Fibroblast of upper back skin (primary cell): ENCODE measurements at places on chromosomes 11 and 22.
A peak's percentile ranks its signal among the peaks of the same experiment; 100 is the strongest.

- peak; percentile 27 for DNase-seq
Observed at GRCh38 chr11:85946221-85946620, 91.0 kb downstream of the CCDC83 start.

DNA sequence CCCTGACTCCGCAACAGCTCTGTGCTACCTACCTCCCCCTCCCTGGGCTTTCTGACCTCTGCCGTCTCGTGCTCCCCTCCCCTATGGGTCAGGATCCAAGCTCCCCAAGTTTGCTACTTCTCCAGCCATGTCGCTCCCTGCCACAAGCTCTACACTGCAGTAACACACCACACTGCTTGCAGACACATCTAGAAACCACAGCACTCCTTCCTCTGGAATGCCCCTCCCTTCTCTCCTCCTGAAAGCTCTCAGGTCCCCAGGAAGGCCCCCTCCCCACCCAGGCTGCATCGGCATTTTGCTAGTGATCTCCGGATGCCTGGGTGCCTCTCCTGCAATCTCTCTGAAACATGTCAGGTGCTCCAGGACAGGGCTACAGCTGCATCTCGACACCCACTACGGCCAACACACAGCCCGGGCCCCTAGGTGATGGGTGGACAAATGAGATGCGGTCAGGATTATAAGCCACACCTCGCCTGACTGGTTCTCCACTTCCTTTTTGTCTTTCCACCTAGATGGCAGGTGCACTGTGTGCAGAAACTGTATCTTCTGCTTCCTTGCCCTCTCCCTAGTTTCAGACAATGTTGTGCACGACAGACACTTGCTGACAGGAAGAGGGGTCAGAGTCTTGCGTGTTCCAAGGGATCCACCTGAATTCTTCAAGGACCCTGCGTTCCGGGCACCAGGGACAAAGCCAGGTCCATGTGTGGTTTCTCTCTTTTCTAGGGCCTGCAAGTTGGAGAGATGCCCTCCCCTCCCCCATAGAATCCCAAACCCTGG is 22.9 kb downstream of the RPUSD4 start:
- DNase-seq, result no peak

DNA sequence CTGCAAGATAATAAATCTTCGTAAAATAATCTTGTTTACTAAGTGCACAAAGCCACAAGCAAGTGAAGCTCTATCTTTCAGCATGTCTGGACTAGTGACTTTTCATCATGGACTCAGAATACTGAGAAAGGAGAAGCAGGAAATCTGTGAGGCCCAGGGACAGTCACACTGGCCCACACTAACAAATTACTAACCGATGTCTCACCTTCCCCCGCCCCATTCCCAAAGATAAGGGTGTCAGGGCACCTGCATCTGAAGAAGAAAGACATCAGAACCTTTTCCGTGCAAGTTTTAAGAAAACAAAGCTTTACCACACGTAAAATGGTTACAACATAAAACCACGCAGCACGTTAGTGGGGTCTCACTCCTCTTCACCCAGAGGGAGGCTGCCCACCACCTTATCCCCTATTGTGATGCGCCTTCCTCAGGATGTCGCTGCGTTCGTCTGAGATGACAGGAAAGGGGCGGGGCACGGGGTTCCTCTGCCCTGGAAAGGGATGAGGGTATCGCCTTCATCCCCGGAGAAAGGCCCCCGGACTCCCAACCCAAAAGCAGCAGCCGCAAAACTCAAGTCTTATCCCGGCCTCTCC is 616 bp downstream of the BTBD10 start:
- DNase-seq, result peak; percentile 18

DNA sequence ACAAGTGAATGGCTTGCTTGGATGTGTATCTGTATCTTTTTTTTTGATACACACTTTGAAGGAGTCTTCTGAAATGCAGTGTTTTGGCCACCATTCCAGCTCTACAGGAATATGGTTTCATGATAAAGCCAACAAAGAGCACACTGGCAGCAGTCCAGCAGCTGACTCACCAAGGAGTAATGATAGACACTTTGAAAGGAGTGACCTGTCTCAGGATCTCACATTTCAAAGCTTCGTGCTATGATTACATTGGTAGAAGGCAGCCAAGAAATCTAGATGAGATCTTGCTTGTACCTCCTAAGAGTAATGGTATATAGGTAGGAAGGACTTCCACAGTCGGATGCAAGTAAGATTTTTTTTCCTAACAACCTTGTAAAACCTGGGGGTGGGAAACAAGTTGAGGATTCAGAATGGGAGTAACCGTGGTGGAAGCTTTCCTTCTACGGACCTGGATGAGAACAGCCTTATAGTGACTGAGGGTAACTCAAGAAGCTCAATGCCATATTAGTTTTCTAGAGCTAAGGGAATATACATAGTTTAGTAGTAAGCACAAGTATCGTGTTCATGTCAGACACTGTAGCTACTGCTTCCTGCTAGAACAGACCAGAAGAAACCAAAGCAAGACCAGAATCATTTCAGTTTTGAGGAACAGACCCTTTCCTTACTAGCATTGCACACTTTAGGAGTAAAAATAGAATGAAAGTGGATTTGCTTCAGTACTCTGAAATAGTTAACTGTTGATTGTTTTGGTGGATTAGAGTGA is 25.0 kb downstream of the MTMR3 start:
- peak; percentile 98 for DNase-seq

- DNase-seq, result no peak
Observed at GRCh38 chr11:34458525-34458924, 19.8 kb downstream of the CAT start.
